Sciatic nerve (tissue), 2 donors: ENCODE measurements at places on chromosomes 5 and 9. TPM values are rescaled to one million over a fixed set of nuclear protein-coding genes. Genes with fewer than 3 reads are reported as not detected.

DNA sequence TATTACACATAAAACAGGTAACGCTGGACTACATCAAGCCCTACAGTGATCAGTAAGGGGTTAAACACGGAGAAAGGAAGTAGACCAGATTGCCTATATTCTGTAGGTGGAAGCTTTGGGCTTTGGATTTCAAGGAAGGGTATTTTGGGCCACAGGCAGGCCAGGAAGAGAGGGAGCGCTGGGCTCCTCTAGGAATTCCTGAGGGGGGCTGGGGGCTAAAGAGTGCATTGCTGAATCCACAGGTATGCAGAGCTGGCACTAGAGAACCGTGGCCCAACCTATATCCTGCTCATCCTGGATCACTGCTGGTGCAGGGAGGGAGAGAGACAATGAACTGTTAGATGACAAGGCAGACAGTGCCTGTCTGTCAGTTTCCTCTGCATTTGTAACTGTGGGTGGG, 367.1 kb downstream of the CSNK1G3 start:
- DNase-seq, result no peak

DNA sequence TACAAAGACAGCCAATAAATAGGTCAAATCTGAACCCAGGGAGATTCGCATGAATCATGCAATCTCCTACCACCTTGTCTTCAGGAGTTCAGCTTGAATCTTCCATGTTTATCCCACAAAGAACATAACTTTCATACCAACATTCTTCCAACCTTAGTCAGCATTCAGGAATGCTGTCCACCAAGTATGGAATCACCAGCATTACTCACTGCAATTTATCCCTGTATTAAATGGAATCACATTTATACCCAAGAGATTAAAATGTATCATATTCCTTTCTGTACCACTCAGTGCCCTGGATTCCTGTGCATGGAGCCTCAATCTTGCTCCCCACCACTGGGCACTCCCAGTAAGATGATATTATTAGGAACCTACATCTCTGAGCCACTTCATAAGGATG, 162.6 kb downstream of the GLIS3 start:
- no peak for DNase-seq

DNA sequence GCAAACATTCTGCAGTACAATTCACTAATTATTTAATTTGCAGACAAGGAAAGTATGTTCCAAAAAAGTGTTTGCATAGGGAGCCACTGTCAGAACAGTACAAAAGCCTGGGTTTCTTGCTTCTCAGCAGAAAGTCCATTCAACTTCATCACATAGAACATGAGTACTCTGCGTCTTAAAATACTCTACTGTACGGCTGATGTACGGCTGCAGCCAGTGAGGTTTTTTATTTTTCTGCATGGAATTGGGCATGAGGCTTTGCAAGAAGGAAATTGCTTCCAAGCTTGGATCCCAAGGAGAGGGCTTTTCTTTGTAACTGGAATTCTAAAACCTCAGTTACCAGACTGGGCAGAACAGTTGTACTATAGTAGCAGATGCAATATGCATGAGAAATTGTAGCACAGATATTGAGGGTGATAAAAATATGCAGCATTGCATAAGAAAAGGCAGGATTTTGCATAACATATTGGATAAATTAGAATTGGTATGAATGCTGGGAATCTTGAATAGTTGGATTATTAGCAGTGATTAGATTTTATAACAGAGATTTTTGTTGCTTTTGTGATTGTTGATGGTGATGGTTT, 178.1 kb upstream of the CDH9 start:
- no peak for DNase-seq

- DNase-seq, result no peak
Measured at GRCh38 chr5:172952034-172952511, 7.2 kb upstream of the RPL26L1 start.

DNA sequence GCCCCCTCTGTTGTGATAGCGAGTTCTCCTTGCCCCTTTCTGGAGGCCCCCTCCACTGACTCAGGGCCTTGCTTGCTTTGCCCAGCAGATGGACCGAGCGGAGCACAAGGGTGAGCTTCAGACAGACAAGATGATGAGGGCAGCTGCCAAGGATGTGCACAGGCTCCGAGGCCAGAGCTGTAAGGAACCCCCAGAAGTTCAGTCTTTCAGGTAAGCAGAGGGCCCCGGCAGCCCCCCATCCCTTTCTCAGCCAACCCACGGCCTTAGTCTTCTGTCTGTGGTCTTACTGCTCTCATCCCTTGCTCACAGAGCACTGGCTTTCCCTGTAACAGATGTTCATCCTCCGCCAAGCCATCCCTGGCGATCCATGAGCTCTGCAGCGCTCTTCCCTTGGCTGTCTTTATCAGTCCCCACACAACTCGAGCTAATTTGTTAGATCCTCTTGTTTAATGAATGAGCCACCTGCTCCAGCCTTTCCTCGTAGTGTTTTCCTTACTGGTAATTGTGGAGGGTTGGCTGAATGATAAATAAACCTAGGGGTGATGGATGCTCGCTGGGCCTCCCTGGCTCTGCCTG, 18.4 kb upstream of the RARS1 start:
- DNase-seq, result no peak

GRCh38 chr5:67561151-67561932, 364.7 kb upstream of the CD180 start:
- no peak for DNase-seq

DNA sequence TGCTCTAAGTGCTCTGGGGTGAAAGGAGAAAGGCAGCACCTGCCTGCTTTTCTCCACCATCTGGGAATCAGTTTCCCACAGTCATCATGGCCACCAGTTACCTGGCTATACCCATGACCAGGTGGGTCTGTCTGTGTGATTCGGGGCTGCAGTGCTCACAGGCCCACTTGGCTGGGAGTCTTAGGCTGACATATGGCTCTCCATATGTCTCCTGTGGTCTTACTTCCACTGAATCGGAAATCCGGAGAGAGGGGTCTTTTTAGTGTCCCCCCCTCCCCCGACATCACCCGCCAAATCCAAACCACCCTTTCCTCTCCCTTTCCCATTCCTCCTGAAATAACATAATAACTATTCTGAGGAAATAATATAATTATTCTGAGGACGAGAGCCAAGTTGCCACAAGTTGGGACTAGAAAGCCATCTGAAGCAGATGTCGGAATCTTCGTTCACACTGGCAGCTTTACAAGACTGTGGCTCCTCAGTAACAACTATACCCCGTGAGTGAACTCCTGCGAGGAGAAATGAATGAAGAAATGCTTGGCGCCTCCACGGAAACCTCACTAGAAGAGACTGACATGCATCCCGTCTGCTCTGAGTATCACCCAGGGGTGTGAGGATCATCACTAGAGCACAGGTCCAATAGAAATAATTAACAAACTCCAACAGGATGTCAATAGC, 143.4 kb downstream of the MYO10 start:
- no peak for DNase-seq

DNA sequence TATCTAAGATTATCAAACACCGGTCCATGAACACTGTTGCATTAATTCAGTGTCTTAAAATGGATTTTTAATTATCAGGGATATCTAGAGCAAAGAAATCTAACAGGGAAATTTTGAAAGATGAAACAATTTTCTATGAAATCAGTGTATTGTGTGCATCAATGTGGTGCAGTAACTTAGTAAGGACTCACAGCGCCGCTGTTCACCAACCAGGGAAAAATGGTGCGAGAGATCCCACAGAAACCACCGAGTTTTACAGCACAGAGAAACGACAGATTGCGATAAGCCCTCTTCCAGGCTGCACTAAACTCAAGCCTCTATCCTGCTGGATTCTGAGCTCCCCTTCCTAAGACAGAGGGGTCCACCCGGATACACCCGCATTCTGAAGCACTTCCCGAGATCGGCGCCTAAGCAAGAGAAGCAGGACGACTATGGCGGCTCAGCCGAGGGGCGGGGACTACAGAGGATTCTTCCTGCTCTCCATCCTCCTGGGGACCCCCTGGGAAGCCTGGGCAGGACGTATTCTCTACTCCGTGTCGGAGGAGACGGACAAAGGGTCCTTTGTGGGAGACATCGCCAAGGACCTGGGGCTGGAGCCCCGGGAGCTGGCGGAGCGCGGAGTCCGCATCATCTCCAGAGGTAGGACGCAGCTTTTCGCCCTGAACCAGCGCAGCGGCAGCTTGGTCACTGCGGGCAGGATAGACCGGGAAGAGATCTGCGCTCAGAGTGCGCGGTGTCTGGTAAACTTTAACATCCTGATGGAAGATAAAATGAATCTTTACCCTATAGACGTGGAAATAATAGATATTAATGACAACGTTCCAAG, at the start of gene PCDHGA7:
Gene PCDHGA7, plus strand, starts transcription at position 274 of the 826 bp plus-strand sequence. Its CDS starts 158 bp downstream, at position 432.
- DNase-seq, result no peak

DNA sequence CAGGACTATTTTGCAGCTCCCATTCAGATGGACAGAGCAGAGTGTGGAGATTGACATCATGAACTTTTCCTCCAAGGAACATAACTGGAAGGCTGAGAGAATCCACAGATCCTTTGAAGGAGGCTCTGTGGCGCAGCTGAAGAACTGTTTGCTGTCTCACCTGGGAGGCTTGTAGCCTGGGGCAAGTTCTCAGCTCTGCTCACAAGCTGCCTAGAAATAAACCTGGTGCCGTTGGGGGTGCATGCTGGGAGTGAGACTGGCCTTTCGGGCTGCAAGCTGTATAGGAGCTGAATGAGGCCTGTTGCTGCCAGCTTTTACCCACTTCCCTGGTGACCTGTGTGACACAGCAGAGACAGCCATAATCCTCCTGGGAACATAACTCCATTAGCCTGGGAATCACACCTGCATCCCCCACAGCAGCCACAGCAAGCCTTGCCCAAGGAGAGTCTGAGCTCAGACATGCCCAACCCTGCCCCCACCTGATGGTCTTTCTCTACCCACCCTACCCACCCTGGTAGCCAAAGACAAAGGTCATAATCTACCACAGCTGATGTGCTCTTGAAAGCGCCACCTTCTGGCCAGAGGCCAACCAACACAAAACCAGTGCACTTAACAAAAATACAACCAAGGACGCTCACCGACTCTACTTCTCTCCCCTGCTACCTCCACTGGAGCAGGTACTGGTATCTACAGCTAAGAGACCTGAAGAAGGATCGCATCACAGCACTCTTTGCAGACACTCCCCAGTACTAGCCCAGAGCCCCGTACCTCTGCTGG, 205.1 kb upstream of the MRPS30 start:
- no peak for DNase-seq

DNA sequence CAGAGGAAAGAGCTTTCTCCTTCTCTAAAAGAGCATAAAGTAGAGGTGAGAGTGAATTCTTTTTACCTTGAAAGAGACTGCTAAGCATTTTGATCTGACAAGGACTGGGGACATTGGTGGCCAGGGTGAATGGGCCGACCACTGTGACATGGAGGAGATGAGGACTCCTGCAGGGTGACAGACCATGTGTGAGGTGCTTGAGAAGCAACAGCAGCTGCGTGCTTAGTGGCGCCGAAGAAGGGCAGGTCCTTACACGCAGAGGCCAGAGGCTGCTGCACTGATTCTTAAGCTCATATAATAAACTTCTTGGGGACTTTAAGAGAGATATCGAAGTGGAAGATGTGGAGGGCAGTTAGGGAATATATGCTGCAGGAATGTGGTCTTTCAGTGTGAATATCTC, 8.7 kb upstream of the JAKMIP2 start:
- DNase-seq, result no peak

DNA sequence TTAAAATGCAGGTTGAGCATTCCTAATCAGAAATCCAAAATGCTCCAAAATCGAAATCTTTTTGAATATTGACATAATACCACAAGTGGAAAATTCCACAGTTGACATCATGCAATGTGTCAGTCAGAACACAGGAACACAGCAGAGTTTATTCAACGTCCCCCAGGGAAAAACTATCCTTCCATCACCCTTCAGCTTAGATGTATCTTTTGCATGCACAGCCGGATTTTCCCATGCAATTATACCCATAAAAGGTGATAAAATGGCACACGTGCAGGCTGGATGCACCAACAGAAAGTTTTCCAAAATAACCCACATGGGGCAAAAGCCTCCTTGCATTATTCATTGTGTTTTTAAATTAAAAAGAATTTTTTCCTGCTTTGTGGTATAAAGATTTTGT, 71.2 kb downstream of the RAB24 start:
- DNase-seq, result no peak

GRCh38 chr9:135920256-135920930, 13.0 kb upstream of the CAMSAP1 start:
- peak; percentile 47 for DNase-seq

GRCh38 chr9:135476561-135477355, 2.8 kb upstream of the PPP1R26 start:
- DNase-seq, result no peak

GRCh38 chr9:17349831-17350230, 215.0 kb downstream of the CNTLN start:
- no peak for DNase-seq

DNA sequence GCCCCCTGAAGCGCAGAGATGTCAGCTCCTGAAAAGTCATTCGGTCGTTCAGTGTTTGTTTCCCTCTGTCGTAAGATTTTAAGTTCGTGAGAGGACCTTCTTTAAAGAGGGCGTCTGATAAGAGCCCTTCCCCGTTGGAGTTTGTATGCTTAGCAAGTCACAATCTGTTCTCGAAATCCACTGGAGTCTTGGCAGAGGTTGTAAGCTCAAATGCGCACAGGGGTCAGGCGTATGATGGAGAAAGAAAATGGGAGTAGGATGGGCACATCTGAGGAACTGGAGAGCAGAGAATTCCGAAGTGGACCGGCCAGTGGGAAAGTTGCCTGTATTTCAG, 710 bp downstream of the HSD17B4 start:
- no peak for DNase-seq

- no peak for DNase-seq
Measured at GRCh38 chr9:2657427-2657826, 35.8 kb downstream of the VLDLR start.

GRCh38 chr5:62536783-62537182, 41.8 kb upstream of the LRRC70 start:
- DNase-seq, result no peak

DNA sequence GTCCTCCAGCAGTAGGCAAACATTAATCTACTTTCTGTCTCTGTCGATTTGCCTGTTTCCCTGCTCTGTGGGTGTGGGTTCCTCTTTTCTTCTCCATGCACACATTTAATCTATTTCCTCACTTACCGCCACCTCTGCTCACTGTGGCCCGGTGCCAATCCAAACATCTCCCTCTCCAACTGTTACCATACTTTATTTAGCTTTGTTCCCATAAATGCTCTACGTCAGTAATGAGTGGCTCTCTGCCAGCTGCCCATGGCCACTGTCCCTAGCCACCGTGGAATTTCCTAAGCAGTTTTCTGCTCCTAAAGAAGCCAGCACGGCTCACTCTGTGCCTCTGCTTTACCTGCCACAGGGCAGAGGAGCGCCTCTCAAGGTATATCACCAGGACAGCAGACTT, 19.5 kb upstream of the GOLPH3 start:
- peak; percentile 88 for DNase-seq

Gene FAM221B
- not detected for total RNA-seq

Gene LCN12
- 8.6 TPM for total RNA-seq

Gene SNCB
- total RNA-seq, result not detected

Gene CMYA5
- 8.4 TPM for total RNA-seq

Gene SOX30
- 0.13 TPM for total RNA-seq

Gene FAM151B
- total RNA-seq, result 3.9 TPM

Gene SLC25A2
- total RNA-seq, result 1.4 TPM

Gene INSYN2B
- 0.27 TPM for total RNA-seq

Gene DUSP1
- 296 TPM for total RNA-seq

Gene AMBP
- total RNA-seq, result not detected
